Ovary (tissue), 10 donors: ENCODE measurements at places on chromosomes 6 and 20. TPM values are rescaled to one million over a fixed set of nuclear protein-coding genes. Genes with fewer than 3 reads are reported as not detected.

The SPATS1 gene
- not detected for total RNA-seq

The RNF8 gene
- total RNA-seq, result 19.9 TPM

The OPN5 gene
- not detected for total RNA-seq

The PTPRK gene
- 44.1 TPM for total RNA-seq

The RIMS1 gene
- 0.35 TPM for total RNA-seq

The APCDD1L gene
- not detected for total RNA-seq

DNA sequence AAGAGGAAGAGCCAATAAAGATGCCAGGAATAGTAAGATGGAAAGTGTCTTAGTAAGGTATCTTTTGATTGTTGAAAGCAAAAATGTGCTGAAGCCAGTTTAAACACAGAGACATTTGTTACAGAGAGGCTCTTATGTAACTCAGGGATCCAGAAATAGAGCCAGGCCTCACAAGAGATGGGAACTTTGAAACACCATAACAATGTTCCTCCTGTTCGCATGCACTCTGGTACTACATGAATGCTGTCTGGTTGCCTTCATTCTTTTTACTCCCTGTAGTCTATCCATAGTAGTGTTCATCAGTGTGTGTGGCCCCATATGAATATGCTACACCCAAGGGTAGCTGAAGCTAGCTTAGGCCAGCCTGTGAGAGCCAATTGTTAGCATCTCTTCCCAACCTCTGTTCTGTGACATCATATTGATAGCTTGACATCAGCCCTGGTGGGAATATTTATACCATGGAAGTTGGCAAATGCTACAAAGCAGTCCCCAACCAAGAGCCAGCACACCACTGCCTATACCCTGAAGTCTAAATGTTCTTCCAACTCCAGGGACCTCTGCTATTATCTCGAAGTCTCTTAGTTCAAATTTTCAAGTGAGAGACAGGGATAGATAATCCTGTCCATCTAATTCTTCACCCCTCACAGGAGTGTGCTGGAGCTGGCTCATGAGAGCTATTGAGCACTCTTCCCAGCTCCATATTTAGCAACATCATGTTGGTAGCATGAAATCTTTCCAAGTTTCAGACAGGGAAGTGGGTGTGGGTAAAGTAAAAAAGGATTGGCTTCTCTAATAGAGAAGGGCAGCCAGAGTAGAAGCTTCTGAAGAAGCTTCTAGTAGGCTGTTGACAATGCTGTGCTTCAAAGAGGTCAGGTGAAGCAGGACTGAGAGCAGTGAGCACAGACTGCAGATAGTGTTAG, 7.0 kb downstream of the NDUFAF5 start:
- H3K27ac ChIP-seq, result no peak overlapping the region
- no peaks in the 10 kb centered on the region for H3K27me3 ChIP-seq
- H3K4me3 ChIP-seq, result no peak overlapping the region

- DNase-seq, result no peak
- no peaks in the 10 kb centered on the region for H3K27me3 ChIP-seq
- H3K4me1 ChIP-seq, result no peaks in the 10 kb centered on the region
- no peaks in the 10 kb centered on the region for H3K36me3 ChIP-seq
- no peak overlapping the region for H3K4me3 ChIP-seq
Measured at GRCh38 chr20:40431611-40432010, 257.4 kb downstream of the MAFB start.

DNA sequence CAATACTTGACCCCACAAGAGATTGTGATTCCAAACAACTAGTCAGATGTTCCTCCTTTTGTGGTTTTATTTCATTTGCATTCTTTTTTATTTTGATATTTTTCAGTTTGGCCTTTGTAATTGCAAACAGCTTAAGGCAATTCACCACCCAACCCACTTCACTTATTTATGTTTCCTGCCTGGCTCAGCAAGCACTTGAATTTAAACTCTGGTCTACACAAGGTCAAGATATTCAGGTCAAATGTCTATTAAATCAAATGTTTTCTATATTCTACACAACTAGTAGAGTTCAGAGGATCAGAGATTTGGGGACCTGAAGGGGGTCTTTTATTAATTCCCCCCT, 100.1 kb downstream of the SGK1 start:
- H3K27ac ChIP-seq, result no peak overlapping the region
- H3K4me3 ChIP-seq, result no peak overlapping the region
- no peaks in the 10 kb centered on the region for H3K27me3 ChIP-seq
- no peak for DNase-seq

DNA sequence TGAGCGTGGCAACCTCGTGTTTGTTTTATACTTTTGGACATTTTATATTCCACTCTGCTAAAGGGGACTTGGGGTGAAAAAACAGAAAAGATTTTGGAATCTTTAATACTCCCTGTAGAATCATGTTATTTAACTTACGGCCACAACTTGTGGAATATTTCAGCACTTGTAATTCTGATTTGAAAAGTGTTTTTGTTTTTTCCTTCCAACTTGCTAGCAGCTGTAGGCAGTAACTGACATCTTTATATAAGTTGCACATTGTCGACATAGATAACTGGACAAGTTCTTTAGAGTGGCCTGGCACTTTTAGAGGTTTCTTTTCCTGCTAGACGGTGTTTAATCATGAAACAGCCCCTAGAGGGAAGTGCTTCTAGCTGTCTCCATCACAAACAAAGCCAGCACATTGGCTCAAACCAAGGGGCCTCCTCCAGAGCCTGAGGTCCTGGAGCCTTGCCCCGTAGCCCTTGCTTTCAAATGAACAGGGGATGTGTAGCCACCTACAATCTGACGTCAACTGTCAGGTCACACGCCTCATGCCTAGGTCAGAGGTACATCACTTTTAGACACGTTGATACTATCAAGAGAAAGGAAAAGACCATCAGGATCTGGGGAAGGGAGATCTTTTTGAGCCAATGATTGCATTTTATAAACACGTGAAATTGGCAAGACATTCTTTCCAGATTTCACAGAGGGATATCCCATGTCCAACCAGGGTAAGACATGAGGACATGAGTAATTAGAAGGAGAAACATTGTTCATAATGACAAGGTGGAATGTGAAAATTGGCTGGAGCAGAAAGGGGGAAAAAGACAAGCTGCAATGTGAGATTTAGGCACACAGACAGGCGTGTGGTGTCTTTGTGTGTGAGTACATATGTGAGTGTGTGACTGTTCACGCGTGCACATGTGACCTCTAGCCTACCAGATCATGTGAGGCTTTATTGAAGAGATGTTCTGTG, 92.1 kb downstream of the TXNDC5 start:
- no peaks in the 10 kb centered on the region for H3K36me3 ChIP-seq
- peak overlapping the region; percentile 19 for H3K27ac ChIP-seq
- no peak for DNase-seq
- H3K4me1 ChIP-seq, result peaks cover 5% of the 10 kb centered on the region
- H3K27me3 ChIP-seq, result no peaks in the 10 kb centered on the region

GRCh38 chr20:25346349-25346748, 44.3 kb downstream of the ABHD12 start:
- H3K36me3 ChIP-seq, result no peaks in the 10 kb centered on the region
- H3K27ac ChIP-seq, result no peak overlapping the region
- H3K4me1 ChIP-seq, result no peaks in the 10 kb centered on the region
- no peak overlapping the region for H3K4me3 ChIP-seq
- DNase-seq, result no peak

DNA sequence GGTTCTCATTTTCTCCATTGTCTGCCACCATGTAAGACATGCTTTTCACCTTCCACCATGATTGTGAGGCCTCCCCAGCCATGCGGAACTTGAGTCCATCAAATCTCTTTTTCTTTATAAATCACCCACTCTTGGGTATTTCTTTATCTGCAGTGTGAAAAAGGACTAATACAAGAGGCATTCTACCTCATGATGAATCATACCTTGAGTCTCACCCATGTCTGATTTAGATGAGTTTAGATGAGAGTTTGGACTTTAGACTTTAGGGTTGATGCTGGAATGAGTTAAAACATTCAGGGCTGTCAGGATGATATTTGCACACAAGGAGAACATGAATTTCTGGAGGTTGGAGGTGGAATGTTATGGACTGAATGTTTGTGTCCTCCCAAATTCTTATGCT, 545.6 kb downstream of the C6orf118 start:
- H3K4me1 ChIP-seq, result no peaks in the 10 kb centered on the region
- no peak overlapping the region for H3K4me3 ChIP-seq
- H3K36me3 ChIP-seq, result no peaks in the 10 kb centered on the region
- no peak overlapping the region for H3K27ac ChIP-seq

GRCh38 chr6:136282906-136283305, 6.7 kb downstream of the BCLAF1 start:
- H3K4me1 ChIP-seq, result peaks cover 15% of the 10 kb centered on the region
- H3K27ac ChIP-seq, result no peak overlapping the region
- no peaks in the 10 kb centered on the region for H3K27me3 ChIP-seq
- no peak for DNase-seq
- no peaks in the 10 kb centered on the region for H3K36me3 ChIP-seq
- H3K4me3 ChIP-seq, result no peak overlapping the region

DNA sequence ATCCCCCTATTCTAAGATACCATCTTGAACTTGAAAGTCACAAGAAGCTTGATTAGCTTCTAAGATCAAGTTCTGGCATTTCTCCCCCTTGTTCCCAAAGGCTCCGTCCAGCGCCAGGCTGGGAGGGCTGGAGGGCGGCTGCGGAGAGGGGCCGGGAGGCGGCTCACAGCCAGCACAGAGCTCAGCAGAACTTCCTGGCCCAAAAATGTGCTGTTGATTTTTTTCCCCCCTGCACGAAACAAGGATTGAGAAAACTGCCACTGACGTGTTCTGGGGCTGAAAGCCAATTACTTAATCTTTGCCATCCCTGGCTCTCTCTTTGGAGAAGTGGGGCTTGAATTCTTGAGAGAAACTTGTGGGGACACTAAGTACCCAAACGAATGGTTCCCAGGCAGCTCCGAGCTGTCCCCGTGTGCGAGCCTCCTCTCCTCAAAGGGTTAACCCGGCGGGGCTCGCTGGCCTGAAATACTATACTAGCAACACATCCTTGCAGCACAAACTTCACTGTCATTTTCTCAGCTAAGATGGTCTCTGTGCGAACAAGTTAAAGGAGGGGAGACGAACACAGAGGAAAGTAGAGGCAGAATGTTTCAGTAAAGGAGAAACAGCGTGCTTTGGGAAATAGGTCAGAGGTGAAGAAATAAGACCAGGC, 452 bp downstream of the TRAF3IP2 start:
- peaks cover 18% of the 10 kb centered on the region for H3K4me1 ChIP-seq
- no peaks in the 10 kb centered on the region for H3K27me3 ChIP-seq
- peak; percentile 85 for DNase-seq
- H3K36me3 ChIP-seq, result no peaks in the 10 kb centered on the region
- peak overlapping the region; percentile 97 for H3K27ac ChIP-seq

- no peaks in the 10 kb centered on the region for H3K4me1 ChIP-seq
- H3K36me3 ChIP-seq, result no peaks in the 10 kb centered on the region
- peak overlapping the region; percentile 75 for H3K4me3 ChIP-seq
- no peak overlapping the region for H3K27ac ChIP-seq
- no peaks in the 10 kb centered on the region for H3K27me3 ChIP-seq
- no peak for DNase-seq
Measured at GRCh38 chr6:132400555-132400882, 756 bp downstream of the MOXD1 start.

GRCh38 chr6:80742481-80742880, 636.0 kb downstream of the BCKDHB start:
- H3K4me3 ChIP-seq, result no peak overlapping the region
- H3K4me1 ChIP-seq, result no peaks in the 10 kb centered on the region
- H3K27ac ChIP-seq, result no peak overlapping the region
- no peaks in the 10 kb centered on the region for H3K36me3 ChIP-seq
- H3K27me3 ChIP-seq, result no peaks in the 10 kb centered on the region

- no peaks in the 10 kb centered on the region for H3K36me3 ChIP-seq
- DNase-seq, result peak; percentile 33
- peaks cover 6% of the 10 kb centered on the region for H3K4me1 ChIP-seq
- no peak overlapping the region for H3K27ac ChIP-seq
Measured at GRCh38 chr6:133637874-133638273, 251.0 kb upstream of the TCF21 start.

DNA sequence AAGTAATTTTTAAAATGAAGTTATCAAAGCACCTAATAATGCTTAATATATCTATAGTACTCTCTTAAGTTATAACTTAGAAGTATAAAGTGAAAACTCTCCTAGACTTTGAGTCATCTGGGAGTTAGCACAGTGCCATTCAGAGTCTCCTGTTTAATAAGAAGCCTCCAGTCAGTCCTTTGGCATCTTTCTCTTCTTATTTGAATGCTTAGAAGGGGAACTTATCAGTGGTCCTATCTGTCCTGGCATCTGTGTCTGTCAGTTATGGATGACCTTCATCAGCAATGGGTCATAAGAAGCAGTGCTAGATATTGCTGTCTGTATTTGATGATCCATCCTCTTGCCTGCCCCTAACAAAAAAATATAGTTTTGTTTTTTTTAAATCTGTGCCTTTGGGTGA, 15.2 kb downstream of the TMEM200A start:
- no peak for DNase-seq
- H3K27ac ChIP-seq, result no peak overlapping the region
- H3K4me3 ChIP-seq, result no peak overlapping the region
- H3K4me1 ChIP-seq, result no peaks in the 10 kb centered on the region
- H3K27me3 ChIP-seq, result no peaks in the 10 kb centered on the region

DNA sequence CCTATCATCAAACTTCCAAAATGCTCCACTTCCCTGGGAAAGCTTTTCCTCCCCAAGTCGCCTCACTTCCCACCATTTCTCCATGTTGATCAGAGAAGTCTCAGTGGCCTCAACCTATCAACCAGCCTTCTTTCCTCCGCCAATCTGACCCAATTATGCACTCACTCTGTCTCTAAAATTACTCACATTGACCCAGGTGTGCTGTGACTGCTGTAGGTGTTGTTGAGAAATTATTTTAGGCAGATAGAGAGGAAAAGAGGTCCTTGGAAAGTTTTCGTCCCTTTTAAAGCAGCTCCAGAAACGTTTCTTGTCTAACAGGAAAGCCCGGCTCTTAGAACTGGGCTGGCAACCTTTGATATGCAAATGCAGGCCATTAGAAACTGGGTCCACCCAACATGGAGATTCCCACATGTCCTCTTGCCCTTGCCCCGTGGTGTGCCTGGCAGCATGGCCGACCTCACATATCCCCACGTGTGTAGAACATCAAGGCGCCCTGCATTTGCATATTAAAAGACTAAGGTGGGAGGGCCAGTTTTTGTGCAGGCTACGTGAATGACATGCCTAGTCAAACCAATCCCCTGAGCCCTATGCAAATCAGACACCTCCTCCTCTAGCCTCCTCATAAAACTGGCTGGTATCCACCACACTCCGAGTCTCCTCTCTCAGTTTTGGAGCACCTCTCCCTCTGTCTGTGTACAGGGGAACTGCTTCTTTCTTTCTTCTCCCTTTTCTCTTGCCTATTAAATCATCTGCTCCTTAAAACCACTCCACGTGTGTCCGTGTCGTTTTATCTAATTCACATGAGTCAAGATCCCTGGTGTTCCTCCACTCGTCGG, 12.9 kb downstream of the IPCEF1 start:
- peak; percentile 61 for DNase-seq
- no peaks in the 10 kb centered on the region for H3K36me3 ChIP-seq
- H3K4me3 ChIP-seq, result no peak overlapping the region
- H3K4me1 ChIP-seq, result no peaks in the 10 kb centered on the region
- H3K27ac ChIP-seq, result no peak overlapping the region
- H3K27me3 ChIP-seq, result no peaks in the 10 kb centered on the region
